RPMI8226 (cell line): ENCODE measurements at places on chromosomes 12 and 14.

- no peak for DNase-seq
Measured at GRCh38 chr14:68941820-68942219, 37.3 kb downstream of the ACTN1 start.

DNA sequence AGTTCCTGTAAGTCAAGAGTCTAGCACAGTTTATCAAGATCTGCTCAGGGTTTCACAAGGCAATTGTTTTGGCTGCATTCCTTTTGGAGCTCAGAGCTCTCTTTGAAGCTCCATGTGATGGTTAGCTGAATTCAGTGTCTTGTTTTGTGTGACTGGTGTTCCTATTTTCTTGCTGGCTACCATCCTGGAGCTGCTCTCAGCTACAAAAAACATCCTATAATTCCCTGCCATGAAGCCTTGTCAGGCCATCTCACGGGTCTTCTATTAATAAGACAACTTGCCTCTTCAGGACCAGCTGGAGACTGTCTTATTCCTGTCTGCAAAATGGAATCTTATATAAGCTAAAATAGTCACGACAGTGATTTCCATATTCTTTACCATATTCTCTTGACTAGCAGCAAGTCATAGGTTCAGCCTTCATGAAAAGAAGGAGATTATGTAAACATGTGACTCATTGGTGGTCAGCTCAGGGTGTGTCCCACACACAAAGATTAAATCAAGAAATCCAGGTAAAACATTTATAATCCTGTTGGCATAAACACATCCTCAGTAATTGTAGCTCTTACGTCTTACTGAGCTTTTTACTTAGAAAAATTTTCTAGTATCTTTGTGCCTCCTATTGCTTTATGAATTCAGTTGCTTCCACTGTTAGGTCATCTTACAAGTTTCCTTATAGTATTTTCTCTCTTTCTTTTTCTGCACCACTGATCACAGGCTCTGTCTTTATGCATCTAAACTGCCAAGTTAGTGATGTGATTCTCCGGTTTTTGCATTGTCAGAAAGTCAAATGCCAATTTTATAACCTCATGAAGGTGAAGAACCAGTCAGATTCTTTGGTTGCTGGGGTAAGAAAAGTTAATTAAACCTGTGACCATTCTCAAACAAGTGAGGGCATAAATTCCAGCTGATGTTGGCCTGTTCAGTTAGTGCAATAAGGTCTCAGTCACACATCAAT, 378.5 kb upstream of the MGAT4C start:
- DNase-seq, result no peak

DNA sequence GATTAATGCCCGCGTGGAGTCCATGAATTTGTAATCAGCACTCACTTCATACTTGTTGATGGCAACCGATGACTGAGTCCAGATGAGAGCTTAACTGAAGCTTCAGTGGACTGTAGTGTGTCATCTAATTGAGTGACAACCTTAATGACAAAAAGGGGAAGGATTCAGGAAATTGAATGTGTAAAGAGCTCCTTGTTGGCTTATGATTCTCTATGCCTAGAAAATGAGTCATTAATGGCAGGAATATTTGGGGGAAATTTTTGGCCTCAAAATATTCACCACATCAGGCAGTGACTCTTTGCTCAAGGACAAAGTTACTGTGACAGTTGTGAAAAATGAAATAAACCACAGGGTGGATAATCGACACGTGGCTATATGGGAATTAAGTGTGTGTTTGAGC, 55.3 kb upstream of the STON2 start:
- DNase-seq, result no peak

GRCh38 chr14:94034886-94035285, 8.7 kb downstream of the OTUB2 start:
- DNase-seq, result no peak

- DNase-seq, result no peak
Measured at GRCh38 chr12:85309125-85309566, 29.1 kb downstream of the ALX1 start.

- no peak for DNase-seq
Measured at GRCh38 chr12:55703901-55704761, 3.6 kb downstream of the ITGA7 start.

GRCh38 chr14:102899516-102899900, 23.0 kb upstream of the AMN start:
- DNase-seq, result no peak

GRCh38 chr12:97612075-97612474, 149.5 kb downstream of the RMST start:
- no peak for DNase-seq

- DNase-seq, result peak; percentile 82
Measured at GRCh38 chr12:54661048-54661447, 12.9 kb upstream of the DCD start.

DNA sequence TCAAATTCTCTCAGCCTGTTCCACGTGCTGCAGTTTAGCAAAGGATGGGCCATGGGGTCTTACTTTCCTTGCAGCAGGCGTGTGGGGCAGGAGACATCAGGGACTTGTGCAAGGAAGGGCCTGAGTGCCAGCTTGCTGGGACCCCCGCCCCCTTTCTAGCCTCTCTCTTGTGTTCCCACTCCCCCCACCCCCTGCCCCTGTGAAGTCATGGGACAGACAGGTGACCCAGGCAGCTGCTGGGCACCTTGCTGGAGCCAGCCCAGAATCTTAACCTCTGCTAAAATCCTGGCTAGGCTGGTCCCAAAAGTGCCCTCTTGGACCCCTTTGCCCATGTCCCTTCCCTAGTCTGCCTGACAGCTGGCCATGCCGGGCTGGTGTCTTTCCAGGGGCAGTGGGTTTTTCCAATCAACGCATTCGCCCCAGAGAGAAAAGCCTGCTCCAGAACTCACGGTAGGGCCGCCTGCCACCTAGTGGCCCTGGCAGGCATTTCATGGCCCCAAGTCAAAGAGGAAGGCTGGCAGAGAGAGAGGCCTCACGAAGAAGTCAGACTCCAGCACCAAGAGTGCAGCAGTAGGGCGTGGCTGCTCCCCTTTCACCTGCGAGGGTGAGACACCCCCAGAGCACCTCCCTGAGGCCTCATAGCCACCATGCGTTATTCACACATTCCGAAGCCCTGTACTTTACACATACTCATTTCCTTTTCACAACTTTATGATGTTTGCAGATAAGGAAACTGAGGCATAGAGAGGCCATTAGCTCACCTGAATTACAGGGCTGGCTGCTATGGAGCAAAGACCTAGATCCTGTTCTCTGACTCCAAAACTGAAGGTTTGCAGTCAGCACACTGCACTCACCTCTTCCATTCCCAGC, 67.4 kb downstream of the LGMN start:
- peak; percentile 69 for DNase-seq

DNA sequence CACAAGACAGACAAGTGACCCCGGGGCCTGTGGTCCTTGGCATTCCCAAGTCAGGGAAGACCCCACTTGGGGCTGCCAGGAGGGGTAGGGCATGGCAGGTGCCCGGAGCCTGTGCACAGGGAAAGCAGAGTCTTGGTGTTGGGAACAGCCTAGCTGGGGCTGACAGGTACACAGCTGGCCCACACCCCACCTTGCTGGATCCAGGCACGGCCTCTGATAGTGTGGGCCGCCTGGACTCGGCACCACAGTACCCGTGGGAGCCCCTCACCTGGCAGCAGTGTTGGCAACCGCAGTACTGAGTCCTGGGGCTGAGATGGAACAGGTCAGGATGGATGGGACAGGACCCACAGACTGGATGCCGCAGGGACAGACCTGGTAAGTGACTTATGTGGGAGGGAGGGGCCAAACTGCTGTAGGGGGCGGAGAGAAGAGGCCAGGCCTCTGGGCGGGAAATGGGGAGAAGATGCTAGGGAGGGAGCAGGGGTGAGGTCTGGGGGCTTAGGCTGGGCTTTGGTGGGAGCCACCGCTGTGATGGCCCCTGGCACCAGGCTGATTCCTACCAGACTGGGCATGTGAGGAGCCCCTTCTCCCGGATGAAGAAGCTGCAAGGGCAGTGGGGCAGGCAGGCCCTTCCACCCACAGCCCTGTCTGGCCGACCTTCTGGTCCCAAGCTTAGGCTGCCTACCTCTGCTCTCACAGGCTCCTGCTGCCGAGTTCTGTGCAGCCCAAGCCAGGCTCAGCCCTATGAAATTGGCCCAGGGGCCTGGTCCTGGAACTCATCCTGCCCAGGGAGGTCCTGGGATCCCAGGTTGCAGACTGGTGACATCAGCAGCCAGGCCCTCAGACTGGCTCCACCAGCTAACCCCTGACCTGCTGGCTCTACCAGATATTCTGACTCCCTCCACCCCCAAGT, at the start of gene TGM1:
TSS of gene TGM1 (minus strand) at position 357 of the 913 bp plus-strand sequence. CDS start 825 bp downstream, outside the sequence.
- no peak for DNase-seq

DNA sequence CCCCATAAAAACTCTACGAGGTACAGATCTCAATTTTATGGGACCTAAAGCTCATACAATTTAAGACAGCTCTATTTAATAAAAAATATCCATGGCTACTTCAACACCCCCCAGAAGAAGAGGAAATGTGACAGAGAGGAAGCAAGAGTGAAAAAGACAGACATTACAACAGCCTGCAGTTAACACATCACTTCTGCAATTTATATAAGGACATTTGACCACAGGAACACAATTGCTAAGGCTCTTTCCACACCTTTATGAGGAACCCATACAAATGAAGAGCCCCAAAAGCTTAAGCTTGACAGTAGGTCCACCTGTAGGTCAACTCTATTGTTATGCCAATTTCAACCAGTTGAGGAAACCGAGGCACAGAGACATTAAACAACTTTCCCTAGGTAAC, 5.6 kb downstream of the OR10P1 start:
- no peak for DNase-seq

- no peak for DNase-seq
Measured at GRCh38 chr12:48536602-48537001, 11.2 kb downstream of the OR8S1 start.

DNA sequence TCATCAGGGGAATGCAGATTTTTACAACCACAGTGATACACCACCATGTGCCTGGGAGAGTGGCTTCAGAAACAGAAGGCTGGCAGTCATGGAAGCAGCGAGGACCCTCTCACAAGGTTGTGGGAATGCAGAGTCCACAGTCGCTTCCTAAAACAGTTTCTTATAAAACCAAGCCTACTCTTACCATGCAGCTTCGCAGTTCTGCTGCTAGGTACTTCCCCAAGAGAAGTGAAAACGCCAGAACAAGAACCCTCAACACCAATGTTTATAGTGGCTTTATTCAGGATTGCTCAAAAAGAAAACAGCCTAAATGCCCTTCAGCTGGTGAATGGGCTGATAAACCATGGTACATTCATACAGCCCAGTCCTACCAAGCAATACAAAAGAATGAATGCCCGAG, 87.2 kb downstream of the DDX51 start:
- DNase-seq, result no peak

DNA sequence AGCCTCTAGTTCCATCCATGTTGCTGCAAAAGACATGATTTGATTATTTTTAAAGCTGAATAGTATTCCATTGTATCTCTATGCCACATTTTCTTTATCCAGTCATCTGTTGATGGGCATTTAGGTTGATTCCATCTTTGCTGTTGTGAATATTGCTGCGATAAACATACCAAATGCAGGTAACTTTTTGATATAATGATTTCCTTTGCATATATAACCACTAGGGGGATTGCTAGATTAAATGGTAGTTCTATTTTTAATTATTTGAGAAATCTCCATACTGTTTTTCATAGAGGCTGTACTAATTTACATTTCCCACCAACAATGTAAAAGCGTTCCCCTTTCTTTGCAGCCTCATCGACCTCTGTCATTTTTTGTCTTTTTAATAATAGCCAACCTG, 342.5 kb downstream of the MDGA2 start:
- DNase-seq, result no peak

DNA sequence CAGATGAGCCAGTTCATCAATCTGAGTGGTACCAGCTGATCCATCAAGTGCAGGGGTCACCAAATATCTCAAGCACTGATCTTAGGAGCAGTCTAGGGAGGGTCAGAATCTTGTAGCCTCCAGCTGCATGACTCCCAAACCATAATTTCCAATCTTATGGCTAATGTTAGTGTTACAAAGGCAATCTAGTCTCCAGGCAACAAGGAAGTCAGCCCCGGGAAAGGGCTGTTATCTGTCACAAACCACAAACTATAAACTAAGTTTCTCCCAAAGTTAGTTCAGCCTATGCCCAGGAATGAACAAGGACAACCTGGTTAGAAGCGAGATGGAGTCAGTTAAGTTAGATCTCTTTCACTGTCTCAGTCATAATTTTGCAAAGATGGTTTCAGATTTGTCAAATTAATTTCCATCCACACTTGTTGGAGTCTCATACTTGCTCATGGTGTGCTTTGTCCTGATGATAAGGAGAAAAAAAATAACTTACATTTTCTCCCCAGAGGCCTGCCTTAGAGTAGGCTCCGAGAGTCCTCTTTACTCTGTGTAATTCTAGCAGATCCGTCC, 3.9 kb upstream of the ABHD4 start:
- DNase-seq, result no peak

DNA sequence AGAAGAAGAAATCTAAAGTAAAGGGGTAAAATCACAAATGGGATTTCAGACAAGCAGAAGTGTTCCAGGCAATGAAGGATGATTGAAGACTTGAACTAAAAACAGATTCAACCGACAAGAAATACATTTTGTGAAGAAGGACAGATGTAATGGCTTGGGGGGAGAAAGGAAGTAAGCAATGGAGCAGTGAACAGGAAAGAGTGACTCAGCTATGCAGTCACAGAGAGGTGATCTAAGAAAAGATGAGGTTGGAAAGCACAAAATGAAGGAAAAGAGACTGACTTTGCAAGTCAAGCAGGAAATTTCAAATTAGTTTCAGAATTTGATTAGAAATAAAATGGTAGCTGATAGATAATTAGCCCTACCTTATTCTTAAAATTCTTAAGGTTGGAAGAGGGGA, 66.5 kb downstream of the PUS7L start:
- no peak for DNase-seq

GRCh38 chr14:100402631-100403030, 79.5 kb downstream of the SLC25A47 start:
- no peak for DNase-seq

DNA sequence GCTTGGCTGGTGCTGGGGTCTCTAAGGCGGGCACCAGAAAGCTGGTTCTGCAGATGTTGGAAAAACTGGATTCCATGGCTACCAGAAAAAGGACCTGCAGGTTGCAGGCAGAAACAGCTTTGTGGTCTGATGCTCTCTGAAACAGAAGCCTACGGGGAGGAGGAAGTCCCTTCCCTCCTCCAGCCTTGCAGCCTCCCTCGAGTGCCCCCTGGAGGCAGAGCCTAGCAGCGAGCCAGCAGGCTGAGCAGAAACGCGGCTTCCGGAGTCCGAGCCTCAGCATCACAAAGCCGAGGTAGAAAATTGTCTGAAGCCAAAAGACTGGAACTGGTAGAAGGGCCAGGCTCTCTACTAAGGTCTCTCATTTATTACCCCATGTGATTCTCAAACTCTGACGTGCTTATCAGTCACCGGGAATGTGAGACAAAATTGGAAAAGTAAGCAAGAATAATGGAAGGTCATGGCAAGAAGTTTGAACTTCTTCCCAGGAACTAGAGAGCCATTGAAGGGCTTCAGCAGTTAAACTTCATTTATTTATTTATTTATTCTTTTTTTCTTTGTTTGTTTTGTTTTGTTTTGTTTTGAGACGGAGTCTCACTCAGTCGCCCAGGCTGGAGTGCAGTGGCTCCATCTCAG, 82.2 kb upstream of the CPSF6 start:
- peak; percentile 90 for DNase-seq

GRCh38 chr14:95559203-95559602, 24.4 kb downstream of the GLRX5 start:
- DNase-seq, result no peak

GRCh38 chr12:1949771-1950470, 31.5 kb upstream of the CACNA2D4 start:
- no peak for DNase-seq
